SJCRH30 (cell line): ENCODE measurements at places on chromosomes 3 and 15. TPM values are rescaled to one million over a fixed set of nuclear protein-coding genes. Genes with fewer than 3 reads are reported as not detected.

Gene ZMAT3
- total RNA-seq, result 6.9 and 7.1 TPM in 2 replicates

Gene TPRG1
- total RNA-seq, result 0.04 TPM in 1 of 2 replicates, not detected in the other

Gene PP2D1
- not detected in 2 replicates for total RNA-seq

Gene IGF2BP2
- 45.8 and 50.6 TPM in 2 replicates for total RNA-seq

Gene CYP1A2
- total RNA-seq, result not detected in 2 replicates

Gene SLC22A13
- total RNA-seq, result 0.08 and 0.10 TPM in 2 replicates

Gene WDR49
- total RNA-seq, result not detected in 2 replicates

Gene SOX2
- total RNA-seq, result 4.7 and 5.4 TPM in 2 replicates

Gene PHLDB2
- total RNA-seq, result 93.4 and 102 TPM in 2 replicates

Gene DNAH1
- total RNA-seq, result 0.14 and 0.33 TPM in 2 replicates

Gene FRMD5
- total RNA-seq, result 0.46 and 0.49 TPM in 2 replicates

Gene MBNL1
- 72.3 and 90.5 TPM in 2 replicates for total RNA-seq

Gene ST3GAL6
- 17.1 and 17.6 TPM in 2 replicates for total RNA-seq

Gene CYP8B1
- total RNA-seq, result not detected in 2 replicates

Gene CRTC3
- 13.4 and 15.5 TPM in 2 replicates for total RNA-seq

Gene OCA2
- not detected in 2 replicates for total RNA-seq

Gene IL12A
- total RNA-seq, result 0.05 TPM in 1 of 2 replicates, not detected in the other

Gene NR1I2
- total RNA-seq, result not detected in 2 replicates

Gene C3orf49
- not detected in 2 replicates for total RNA-seq
